ENCODE measurements at places on chromosomes 2 and 18. TPM values are rescaled to one million over a fixed set of nuclear protein-coding genes. Genes with fewer than 3 reads are reported as not detected.

Gene B4GALT6
- total RNA-seq: 4.5 TPM

Gene ARHGAP15
- total RNA-seq: 5.4 TPM

Gene RNF144A
- 5.4 TPM for total RNA-seq

- no peak for DNase-seq
Observed at GRCh38 chr18:24368749-24369148, 28.9 kb downstream of the OSBPL1A start.

DNA sequence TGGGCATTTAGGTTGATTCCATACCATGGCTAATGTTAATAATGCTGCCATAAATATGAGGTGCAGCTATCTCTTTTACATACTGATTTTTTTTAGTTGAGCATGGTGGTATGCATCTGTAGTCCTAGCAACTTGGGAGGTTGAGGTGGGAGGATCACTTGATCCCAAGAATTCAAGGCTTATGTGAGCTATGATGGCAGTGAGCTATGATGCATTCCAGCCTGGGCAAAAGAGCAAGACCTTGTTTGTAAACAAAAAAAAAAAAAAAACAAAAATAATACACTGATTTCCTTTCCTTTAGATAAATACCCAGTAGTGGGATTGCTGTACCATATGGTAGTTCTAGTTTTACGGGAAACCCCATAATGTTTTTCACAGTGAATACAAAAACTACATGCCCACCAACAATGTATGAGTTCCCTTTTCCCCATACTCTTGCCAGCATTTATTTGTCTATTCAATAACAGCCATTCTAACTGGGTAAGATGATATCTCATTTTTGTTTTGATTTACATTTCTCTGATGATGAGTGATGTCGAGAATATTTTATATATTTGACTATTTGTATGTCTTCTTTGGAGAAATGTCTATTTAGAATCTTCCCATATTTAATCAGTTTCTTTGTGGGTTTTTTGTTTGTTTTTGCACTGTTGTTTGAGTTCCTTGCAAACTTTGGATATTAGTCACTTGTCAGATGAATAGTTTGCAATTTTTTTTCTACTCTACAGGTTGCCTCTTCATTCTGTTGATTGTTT lies 281.0 kb upstream of the KYNU start:
- no peak for DNase-seq

Measured in esophagus muscularis mucosa (tissue), 4 donors.